ENCODE measurements at places on chromosomes 11 and 22.

- DNase-seq, result no peak
These were observed 38.5 kb upstream of the SCN3B start for GRCh38 chr11:123692961-123693360.

DNA sequence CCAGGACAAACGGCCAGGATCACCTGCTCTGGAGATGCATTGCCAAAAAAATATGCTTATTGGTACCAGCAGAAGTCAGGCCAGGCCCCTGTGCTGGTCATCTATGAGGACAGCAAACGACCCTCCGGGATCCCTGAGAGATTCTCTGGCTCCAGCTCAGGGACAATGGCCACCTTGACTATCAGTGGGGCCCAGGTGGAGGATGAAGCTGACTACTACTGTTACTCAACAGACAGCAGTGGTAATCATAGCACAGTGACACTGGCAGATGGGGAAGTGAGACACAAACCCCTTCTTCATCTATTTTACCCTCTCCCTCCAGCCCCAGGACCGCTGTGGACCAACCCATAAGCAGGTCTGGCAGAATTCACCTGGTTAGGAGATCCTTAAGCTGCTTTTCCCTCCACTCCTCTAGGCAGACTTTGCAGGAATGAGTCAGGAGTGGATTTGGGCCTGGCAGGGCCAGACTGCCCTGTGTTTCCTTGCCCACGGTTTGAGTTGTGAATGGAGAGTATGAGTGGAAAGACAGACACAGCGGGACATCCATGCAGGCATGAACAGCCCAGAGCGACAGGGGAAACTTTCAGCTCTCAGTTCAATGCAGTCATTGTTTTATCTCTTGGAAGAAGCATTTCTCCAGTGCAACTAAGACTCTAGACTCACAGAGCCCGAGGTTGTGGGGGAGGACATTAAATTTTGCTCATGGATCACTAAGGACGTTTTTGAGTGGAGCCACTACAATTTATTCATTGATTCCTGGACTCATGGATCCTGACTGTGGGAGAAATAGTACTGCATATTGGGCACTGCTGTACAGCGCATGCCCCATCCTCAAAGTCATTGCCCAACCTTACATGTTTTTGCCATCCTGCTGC lies 75.3 kb upstream of the IGLL5 start:
- no peak for DNase-seq

GRCh38 chr11:115751243-115752015 lies 247.2 kb upstream of the CADM1 start:
- DNase-seq, result no peak

GRCh38 chr11:94762208-94762607 lies 5.9 kb upstream of the AMOTL1 start:
- no peak for DNase-seq

- DNase-seq, result no peak
These were observed 410.4 kb downstream of the TENM4 start for GRCh38 chr11:79030448-79030847.

DNA sequence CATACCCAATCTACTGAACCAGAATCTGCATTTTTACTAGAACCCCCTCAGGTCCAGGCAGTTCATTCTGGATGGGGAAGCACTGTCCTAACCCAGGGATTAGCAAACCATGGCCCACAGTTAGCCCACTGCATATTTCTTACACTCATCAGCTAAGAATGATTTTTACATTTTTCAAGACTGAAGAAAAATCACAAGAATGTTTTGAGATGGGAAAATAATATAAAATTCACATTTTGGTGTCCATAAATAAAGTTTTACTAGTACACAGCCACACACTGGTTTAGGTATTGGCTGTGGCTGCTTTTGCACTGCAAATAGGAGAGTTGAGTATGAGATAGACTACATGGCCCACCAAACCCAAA lies 59.4 kb downstream of the PPFIBP2 start:
- no peak for DNase-seq

DNA sequence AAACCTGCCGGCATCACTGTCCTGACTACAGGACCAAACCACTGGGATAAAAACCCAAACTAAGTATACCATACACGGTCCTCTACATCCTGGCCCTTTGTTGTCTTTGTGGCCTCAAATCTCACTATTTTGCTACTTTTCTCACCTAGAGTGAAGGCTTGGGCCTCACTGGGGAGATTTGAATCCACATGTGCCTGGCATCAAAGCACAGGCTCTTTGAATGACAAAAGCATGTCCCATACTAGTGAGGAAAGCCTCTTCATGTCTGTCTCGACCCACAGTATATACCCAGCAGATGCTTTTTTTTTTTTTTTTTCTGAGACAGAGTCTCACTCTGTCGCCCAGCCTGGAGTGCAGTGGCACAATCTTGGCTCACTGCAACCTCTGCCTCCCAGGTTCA lies 72.5 kb upstream of the DRD2 start:
- no peak for DNase-seq

- no peak for DNase-seq
These were observed 106.0 kb downstream of the EMSY start for GRCh38 chr11:76550781-76551180.

GRCh38 chr11:108588287-108588686 lies 5.3 kb downstream of the EXPH5 start:
- no peak for DNase-seq

DNA sequence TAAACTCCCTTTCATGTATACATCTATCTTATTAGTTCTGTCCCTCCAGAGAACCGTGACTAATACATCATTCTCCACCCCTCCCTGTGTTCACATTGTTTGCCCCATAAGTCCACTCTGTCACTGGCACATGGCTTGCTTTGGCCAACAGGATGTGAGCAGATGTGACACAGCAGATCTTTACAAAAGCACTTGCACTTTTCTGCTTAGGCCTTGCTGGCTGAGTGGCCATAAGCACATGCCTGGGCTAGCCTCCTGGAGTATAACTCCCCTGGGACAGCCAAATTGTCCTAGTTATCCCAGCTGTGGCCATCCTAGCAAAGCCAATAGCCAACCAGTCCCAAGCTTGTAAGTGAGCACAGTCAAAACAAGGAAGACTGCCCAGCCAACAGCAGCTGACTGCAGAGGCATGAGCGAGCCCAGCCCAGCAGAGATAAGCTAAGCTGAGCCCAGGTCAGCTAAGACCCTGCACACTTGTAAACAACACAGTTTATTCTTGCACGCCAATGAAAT lies 9.7 kb upstream of the RCN1 start:
- no peak for DNase-seq

DNA sequence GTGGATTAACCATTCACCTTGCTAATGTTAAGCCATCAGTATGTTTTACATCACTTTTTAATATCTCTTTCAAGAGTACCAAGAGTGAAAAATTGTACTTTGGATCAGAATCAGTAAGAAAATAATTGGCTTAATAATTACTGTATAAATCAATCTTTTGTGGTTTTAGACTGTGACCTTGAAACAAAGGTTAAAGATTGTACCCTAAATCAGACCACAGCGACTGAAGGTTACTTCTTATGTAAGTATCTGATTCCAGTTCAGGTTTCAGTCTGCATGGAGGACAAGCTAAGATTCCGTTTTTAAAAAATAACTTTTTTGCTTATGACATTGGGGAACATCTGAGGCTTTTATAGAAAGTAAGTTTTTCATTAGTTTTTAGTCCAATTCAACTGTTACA lies 18.9 kb downstream of the CAT start:
- DNase-seq, result no peak

DNA sequence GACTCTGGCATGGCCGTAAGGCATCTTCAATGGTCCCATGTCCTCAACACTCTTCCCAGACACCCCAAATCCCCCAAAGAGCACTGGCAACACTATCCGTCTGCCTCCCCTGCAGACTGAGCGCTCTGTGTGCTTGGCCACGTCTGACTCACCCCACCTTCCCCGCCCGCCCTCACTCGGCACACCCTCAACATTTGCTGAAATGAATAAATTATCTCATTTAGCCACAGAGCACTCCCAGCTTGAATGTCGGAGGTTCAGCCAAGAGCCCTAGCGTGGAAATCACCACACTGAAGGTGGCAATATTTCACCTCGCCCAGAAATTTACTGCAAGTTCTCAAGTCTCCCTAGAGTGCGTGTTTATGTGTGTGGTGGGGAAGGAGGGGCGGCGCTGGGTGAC lies 46.6 kb upstream of the TCF20 start:
- DNase-seq, result peak; percentile 47

- no peak for DNase-seq
These were observed 565.9 kb downstream of the ETS1 start for GRCh38 chr11:128021349-128022006.

GRCh38 chr11:100930185-100930778 lies 199.3 kb downstream of the PGR start:
- no peak for DNase-seq

GRCh38 chr11:19878520-19878919 lies 165.9 kb downstream of the NAV2 start:
- DNase-seq, result no peak

- no peak for DNase-seq
These were observed 30.3 kb downstream of the UVRAG start for GRCh38 chr11:75845324-75845723.

DNA sequence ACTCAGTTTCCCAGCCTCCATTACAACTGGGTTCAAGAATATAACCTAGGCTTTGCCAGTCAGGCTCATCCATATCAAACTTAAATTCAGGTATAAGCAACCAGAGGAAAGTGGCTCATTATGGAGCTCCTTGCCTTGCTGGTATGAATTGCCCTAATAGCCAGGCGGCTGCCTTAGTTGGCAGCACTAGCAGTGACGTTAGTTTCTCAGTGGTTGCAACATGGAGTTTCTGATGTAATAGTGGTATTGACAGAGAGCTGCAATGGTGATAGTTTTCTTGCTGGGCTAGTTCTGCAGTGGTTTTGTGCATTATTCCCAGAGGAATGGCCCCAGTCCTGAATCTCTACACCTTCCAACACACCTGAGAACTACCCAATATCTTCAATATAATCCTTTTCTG lies 3.8 kb upstream of the TMEM123 start:
- no peak for DNase-seq

DNA sequence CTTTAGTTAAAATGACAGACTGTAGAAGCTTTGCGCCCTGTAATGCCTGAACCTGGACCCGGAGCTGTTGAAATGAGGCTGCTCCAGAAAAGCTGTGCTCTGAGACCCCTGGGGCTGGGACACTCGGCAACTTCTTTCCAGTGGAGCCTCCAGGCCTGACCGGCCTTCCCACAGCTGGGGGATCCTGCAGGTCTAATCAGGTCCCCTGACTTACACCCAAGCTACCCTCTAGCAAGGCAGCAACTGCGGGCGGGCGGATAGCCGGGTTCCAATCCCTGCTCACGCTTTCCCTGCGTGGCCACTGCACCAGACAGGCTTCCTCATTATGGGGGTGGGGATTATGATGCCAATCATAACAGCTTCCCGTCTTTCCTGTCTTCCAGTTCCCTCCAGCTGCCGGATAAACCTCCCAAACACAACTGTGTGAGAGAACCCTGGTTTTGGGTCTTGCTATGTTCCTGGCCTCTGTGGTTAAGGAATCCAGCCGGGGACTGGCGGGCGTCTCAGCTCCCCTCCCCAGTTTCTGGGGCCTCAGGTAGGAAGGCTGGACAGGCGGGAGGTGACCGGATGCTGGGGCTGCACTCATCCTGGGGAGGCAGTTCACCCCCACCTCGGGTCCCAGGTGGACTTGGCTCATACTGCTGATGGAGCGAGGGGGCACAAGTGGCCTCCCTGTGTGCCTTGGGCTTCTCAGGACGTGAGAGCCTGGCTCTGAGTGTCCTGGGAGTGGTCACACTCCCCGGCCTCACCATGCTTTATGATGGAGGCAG lies 38.6 kb downstream of the PARVG start:
- DNase-seq, result no peak

DNA sequence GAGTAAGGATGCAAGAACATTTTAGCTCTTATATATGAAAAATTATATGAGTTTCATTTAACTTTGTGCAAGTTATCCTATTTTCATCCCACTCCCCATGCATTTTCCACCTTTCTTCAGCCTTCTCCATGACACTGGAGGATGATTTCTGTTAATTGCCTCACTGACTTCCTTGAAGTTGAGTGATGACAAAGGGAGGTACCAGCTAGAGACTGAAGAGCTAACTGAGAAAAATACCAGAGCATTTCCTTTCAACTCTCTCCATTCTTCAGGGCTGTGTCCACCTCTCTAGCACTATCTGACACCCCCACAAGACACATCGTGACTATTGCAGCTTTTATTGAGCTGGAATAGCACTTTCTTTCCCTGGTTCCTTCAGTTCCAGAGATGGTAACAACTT lies 711.6 kb upstream of the LRRC4C start:
- no peak for DNase-seq

DNA sequence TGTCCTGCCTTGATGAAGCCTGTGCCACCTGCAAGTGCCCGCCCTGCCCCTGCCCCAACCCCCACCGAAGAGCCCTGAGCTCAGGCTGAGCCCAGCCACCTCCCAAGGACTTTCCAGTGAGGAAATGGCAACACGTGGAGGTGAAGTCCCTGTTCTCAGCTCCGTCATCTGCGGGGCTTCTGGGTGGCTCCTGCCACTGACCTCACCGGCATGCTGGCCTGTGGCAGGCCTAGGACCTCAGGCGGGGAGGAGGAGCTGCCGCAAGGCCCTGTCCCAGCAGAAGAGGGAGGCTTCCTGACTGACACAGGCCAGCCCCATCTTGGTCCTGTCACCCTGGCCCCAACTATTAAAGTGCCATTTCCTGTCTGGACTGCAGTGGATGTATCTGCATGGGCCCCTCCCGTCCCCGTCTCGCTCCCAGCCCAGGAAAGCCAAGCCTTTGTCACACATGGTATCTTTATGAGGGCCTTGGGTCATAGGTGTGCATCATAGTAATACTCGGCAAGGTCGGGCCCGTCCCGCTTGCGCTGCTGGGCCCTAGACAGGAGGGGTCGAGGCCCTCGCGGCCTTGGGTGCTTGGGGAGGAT lies 882 bp downstream of the FREY1 start:
- no peak for DNase-seq

- no peak for DNase-seq
These were observed 71.0 kb downstream of the TRIM29 start for GRCh38 chr11:120066738-120067437.

- no peak for DNase-seq
These were observed 31.2 kb downstream of the TBCEL start for GRCh38 chr11:121055076-121055475.

GRCh38 chr11:35747668-35748067 lies 85.1 kb downstream of the TRIM44 start:
- no peak for DNase-seq

GRCh38 chr11:128924510-128925249 lies 18.0 kb downstream of the TP53AIP1 start:
- DNase-seq, result no peak

GRCh38 chr22:29009148-29009547 lies 52.5 kb downstream of the C22orf31 start:
- DNase-seq, result no peak

- DNase-seq, result no peak
These were observed 1079.7 kb downstream of the TBC1D22A start for GRCh38 chr22:47842119-47842518.

GRCh38 chr22:30077279-30077880 lies 2.9 kb upstream of the HORMAD2 start:
- no peak for DNase-seq
